ENCODE measurements at places on chromosomes 2 and 18. TPM values are rescaled to one million over a fixed set of nuclear protein-coding genes. Genes with fewer than 3 reads are reported as not detected.

Gene SIGLEC15
- total RNA-seq = 2.3 TPM

Gene FAP
- 57.7 TPM for total RNA-seq

Gene CFAP210
- not detected for total RNA-seq

Gene PMAIP1
- 1.6 TPM for total RNA-seq

Gene PSMA8
- not detected for total RNA-seq

Gene MRPL53
- 14.0 TPM for total RNA-seq

Gene PAX3
- total RNA-seq = 3.3 TPM
